ENCODE measurements at places on chromosomes 11 and 22.
A peak's percentile ranks its signal among the peaks of the same experiment; 100 is the strongest.

DNA sequence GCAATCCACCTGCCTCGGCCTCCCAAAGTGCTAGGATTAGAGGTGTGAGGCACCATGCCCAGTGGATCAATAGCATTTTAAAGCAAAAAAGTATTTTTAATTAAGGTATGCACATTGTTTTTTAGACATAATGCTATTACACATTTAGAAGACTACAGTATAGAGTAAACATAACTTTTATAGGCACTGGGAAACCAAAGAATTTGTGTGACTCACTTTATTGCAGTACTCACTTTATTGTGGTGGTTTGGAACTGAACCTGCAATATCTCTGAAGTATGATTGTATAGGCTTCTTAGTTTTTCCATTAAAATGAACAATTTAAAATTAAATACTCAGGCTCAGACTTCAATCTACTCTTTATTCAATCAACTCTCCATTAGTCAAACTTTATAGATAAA, 17.5 kb upstream of the CD3E start:
- DNase-seq = no peak

DNA sequence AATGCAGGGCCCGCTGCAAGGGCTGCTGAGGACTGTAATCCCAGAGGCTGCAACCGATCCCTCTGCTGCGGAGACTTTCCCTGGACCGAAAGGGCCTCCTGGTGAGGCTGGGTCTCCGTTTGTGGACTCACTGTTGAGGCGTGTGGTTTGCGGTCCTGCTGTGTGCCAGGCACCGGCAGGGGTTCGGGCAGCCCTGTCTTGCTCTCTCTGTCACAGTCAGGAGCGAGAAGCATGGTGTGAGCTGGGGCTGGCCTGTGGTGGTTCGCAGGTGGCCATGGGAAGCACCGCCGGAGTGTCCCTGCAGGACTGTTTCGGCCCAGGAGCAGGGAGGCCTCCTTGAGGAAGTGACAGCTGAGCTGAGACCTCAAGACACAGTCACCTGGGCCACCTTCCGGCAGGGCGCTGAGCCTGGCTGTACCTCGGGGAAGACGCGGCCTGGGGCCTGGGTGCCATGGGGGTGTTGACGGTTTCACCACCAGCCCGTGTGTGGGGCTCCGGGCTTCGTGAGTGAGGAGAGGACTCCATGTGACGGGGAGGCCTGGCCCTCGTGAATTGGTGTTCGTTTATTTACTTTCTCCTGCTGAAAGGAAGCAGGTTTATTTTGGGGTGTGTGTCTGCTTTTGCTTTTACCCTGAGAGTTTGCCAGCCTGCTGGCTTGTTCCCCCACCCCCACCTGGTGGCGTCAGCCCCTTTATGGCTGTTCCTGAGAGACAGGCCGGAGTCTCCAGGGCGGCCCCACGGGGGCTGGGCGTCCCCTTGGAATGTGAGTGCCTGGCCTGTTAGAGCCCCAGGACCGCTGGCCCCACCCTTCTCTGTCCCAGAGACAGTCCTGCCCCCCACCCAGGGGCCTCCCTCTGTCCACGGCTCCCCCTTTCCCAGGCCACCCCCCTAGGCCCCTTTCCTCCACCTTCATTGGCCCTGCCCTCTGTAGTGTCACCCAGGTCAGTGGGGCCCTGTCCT, 122.5 kb downstream of the KCNQ1OT1 start:
- DNase-seq = no peak

GRCh38 chr22:20802452-20802851, 28.5 kb downstream of the SERPIND1 start:
- no peak for DNase-seq

GRCh38 chr11:19595840-19596751, 116.5 kb upstream of the NAV2 start:
- DNase-seq = no peak

DNA sequence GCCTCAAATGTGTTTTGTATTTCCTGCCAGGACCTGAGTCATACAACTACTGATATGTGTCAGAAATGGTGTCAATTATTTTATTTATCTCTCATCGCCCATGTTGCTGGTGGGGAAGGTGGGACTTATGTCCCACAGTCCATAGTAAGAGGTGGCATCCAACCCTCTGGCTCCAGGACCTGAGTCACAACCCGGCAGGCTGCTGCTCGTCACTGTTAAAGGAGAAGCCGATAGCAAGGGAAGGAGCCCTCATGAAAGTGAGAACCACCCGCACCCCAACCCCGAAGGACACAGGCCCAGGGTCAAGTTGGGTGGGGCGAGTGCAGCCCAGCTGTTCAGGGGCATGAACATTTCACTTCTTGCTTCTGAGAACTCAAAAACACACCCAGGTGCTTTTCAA, 33.1 kb upstream of the TP53I11 start:
- DNase-seq = no peak

- peak; percentile 22 for DNase-seq
Observed at GRCh38 chr11:86488553-86488952, 113.9 kb downstream of the CCDC81 start.

- peak; percentile 80 for DNase-seq
Observed at GRCh38 chr11:134068829-134069425, at the start of gene JAM3. JAM3 (plus strand) TSS chr11:134069072; CDS start chr11:134069084, 12 bp downstream.

- no peak for DNase-seq
Observed at GRCh38 chr11:24240496-24241175, 256.2 kb upstream of the LUZP2 start.

- no peak for DNase-seq
Observed at GRCh38 chr11:34614344-34615104, 6.4 kb upstream of the EHF start.

DNA sequence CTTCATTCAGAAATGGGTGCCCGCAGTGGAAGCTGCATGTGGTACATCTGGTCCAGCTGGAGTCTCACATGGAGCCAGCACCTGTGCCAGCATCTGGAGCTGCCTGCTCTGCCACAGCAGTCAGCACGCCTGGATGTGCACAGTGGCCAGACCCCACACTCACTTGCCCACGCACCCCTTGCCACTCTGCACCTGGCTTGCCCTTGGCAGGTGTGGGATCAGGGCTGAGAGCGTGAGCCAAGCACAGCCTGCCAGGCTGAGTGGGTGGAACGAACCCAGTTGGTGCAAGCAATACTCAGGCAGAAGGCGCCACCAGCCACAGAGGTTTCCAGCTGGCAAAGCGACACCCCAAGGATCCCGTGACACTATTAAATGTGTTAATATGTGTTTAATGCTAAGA, 95.5 kb upstream of the AMOTL1 start:
- no peak for DNase-seq

DNA sequence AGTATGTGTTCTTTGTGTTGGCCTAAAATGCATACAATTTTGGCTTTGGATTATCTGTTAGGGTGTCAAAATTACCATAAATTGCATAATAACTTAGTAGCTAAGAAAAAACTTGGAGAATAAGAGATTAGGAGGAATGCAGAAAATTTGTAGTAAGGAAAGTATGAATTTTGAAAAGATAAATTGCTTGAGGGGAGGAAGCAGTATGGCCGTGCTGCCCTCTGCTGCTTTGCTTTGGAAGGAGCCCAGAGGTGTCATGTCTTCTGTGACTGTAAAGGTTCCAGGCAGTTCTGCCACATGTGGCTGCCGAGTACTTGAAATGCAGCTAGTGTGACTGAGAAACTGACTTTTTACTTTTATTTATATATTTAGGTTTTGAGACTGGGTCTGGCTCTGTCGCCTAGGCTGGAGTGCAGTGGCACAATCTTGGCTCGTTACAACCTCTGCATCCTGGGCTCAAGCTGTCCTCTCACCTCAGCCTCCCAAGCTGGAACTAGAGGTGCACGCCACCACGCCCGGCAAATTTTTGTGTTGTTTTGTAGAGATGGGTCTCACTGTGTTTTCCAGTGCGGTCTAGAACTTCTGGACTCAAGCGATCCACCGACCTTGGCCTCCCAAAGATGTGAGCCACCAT, 1.8 kb downstream of the ADSL start:
- DNase-seq = no peak

GRCh38 chr22:45163099-45163450, 650 bp upstream of the NUP50 start:
- no peak for DNase-seq

DNA sequence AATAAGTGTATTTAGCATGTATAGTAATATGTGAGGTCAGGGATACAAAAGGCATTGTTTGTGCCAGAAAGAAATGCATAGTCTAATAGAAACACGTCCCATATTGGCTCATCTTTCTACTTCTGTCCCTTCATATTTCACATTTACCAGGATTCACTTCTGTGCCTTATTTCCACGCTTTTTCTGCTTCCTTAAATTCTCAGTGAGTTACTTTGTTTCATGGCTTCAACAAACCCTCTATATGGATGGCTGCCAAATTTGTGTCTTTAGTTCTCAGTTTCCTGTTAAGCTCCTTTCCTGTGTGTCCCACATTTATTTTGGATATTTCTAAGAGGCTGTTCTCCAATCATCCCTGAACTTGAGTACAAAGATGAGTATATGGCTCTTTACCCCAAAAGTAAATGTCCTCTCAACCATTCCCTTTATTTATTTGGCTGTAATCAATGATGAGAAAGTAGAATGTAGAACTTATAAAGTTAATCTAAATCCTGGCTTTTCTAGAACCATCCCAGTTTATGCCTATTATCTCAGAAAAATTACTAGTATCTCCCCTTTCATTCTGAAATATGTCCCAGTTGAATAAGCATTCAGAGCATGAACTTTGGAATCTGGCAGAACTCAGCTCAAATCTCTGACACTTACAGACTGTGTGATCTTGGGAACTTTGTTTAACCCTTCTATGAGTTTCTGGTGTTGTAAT, 23.5 kb downstream of the OR8B12 start:
- DNase-seq = no peak

GRCh38 chr11:11993839-11994238, 14.6 kb downstream of the DKK3 start:
- DNase-seq = no peak

- peak; percentile 33 for DNase-seq
Observed at GRCh38 chr11:75582895-75583717, 21.1 kb downstream of the SERPINH1 start.

DNA sequence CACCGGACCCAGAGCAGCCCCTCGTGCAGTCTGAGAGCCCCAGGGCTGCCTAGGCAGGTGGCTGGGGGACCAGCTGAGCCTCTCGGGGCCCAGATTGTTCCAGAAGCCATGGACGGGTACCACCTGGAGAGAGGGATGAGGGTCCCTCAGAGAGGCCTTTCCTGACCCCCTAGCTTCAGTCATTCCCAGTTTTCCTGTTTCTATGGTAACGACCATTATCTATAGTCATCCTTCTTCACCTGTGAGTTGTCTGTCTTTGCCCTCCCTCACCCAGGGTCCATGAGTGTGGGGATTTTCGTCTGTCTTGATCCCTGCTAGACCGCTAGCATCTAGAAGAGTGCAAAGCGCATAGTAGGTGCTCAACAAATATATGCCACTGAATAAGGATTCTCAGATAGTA, 76.3 kb upstream of the TCF20 start:
- no peak for DNase-seq

DNA sequence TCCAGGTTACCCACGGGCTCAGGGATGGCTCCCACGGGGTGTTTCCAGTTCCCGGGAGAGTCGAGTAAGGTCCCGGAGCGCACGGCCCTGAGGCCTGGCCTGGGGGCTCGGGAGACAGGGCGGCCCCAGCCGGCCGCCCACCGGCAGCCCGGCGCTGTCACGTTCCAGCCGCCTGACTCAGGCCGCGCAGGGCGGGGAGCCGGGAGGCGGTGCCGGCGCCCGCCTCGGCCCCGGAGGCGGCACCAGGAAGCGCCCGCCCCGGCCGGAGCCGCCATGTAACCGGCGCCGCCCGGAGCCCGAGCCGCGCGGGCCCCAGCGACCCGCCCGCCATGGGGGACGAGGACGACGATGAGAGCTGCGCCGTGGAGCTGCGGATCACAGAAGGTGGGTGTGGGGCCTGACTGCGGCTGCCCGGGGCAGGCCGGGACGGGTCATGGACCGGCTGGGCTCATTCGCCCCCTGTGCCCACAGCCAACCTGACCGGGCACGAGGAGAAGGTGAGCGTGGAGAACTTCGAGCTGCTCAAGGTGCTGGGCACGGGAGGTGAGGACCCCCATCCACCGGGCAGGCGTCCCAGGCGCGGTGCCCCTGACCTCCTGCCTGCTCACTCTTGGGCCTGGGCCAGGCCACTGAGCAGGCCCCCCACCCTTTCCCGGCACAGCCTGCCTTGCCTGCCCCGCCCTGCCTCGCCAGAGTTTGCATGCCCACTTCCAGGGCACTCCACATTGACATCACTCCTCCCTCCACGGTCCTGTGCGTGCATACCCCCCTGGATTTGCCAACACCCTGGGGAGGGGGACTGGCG, at the start of gene RPS6KA4:
Gene RPS6KA4, plus strand, starts transcription at position 256 of the 805 bp plus-strand sequence. Its CDS starts 74 bp downstream, at position 330.
- DNase-seq = no peak

GRCh38 chr11:73172992-73173656, 31.0 kb upstream of the FCHSD2 start:
- DNase-seq = no peak

GRCh38 chr11:14212986-14213385, 146.0 kb downstream of the RRAS2 start:
- no peak for DNase-seq

GRCh38 chr11:65658174-65659021, 4.3 kb downstream of the RELA start:
- DNase-seq = no peak

DNA sequence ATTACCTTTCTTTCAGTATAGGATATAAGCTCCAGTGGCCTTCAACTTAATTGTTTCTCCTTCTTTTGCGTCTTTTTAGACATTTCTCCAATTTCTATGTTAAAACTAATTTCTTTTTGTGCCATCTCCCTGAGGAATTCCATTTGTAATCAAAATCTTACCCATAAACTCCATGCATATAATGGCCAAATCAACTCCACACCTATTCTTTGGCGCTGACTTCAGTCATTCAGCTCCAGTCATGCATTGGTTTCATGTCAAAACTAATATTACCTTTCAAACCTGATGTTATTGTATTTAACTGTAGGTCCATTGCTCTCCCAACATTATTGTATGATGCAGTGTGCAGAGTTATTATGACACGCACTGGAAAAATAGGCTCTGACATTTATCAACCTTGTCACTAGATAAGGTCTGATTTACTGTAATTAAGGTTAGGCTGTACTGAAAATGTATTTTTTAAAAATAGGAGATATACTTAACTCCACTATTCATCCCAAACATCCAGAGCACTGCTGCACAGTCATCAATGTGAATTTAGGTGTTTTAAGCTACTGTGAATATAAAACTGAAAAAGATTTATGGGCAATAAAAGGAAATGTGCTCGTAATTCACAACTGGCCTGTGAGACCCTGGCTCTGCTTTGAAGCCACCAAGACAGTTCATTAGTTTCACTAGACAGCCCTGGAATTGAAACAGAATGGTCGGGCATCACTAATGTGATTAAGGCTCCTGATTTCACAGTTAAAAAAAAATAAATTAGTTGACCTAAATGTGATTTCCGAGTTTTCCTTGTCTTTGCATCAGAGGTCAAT, 180.6 kb upstream of the GRIA4 start:
- no peak for DNase-seq

- DNase-seq = no peak
Observed at GRCh38 chr11:108302121-108302785, 79.4 kb downstream of the ATM start.

DNA sequence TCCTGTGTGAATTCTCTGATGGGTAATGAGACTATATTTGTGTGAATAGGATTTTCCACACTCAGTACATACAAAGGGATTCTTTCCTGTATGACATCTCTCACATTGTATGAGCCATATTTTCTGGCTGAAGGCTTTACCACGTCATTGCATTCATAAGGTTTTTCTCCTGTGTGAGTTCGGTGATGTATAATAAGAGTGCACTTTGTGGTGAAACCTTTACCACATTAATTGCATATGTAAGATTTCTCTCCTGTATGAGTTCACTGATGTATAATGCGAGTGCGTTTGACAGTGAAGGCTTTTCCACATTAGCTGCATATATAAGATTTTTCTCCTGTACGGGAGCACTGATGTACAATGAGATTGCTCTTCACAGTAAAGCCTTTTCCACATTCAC, 455.4 kb upstream of the CNTN5 start:
- no peak for DNase-seq
